Keratinocyte (primary cell): ENCODE measurements at places on chromosomes 5 and 9. TPM values are rescaled to one million over a fixed set of nuclear protein-coding genes. Genes with fewer than 3 reads are reported as not detected.
A peak's percentile ranks its signal among the peaks of the same experiment; 100 is the strongest.

Gene MLANA
- polyA plus RNA-seq = not detected in 3 replicates

Gene KCNV2
- not detected in 3 replicates for polyA plus RNA-seq

Gene ANKRD31
- 0.03 to 0.18 TPM (median 0.12 TPM) in 3 replicates for polyA plus RNA-seq

Gene SLC6A18
- not detected in 3 replicates for polyA plus RNA-seq

Gene C5orf34
- 2.6 to 5.8 TPM (median 2.7 TPM) in 3 replicates for polyA plus RNA-seq

Gene MYORG
- polyA plus RNA-seq = 3.1 to 4.6 TPM (median 3.7 TPM) in 3 replicates

Gene CYLC2
- not detected in 3 replicates for polyA plus RNA-seq

Gene CDH9
- polyA plus RNA-seq = not detected in 3 replicates

Gene CAVIN4
- polyA plus RNA-seq = 0.10 to 0.18 TPM (median 0.18 TPM) in 3 replicates

Gene EQTN
- polyA plus RNA-seq = 0.08 to 0.21 TPM in 2 of 3 replicates, not detected in the other

Gene LRRC19
- not detected in 3 replicates for polyA plus RNA-seq

Gene IFNE
- 0.51 to 3.9 TPM (median 2.6 TPM) in 3 replicates for polyA plus RNA-seq

- no peak for DNase-seq
These were observed 3.2 kb downstream of the NKD2 start for GRCh38 chr5:1011741-1012312.

DNA sequence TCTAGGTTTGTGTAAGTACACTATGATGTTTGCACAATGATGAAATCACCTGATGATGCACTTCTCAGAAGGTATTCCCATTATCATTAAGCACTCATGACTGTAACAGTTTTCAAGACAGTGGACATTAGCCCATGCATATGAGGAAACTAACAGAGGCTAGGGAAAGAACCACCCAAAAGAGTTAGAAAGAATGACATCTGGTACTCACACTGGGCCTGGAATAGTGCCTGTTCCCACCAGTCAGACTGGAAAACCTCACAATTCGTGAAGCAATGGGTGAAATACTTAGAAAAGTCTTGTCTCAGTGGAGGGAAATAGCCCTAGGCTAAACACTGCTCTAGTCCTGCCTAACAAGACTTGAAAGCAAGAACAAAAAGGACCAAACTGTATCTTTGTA lies 117.4 kb upstream of the GDNF start:
- DNase-seq = no peak

- DNase-seq = no peak
These were observed 22.6 kb downstream of the SSBP2 start for GRCh38 chr5:81728301-81728700.

DNA sequence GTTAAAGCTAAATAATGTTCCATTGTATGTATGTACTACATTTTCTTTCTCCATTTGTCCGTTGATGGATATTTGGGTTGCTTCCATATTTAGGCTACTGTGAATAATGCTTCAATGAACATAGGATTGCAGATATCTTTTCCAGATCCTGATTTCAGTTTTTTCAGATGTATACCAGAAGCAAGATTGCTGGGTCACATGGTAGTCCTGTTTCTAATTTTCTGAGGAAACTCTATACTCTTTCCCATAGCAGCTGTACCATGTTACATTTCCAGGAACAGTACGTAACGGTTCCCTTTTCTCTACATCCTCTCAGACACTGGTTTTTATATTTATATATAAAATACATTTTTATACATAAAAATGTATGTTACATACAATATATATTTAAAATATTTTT lies 121.8 kb downstream of the GCNT1 start:
- DNase-seq = no peak

GRCh38 chr5:24325306-24325832 lies 319.4 kb downstream of the CDH10 start:
- DNase-seq = no peak

- peak; percentile 87 for DNase-seq
These were observed 523.5 kb upstream of the CLINT1 start for GRCh38 chr5:158382473-158382872.

DNA sequence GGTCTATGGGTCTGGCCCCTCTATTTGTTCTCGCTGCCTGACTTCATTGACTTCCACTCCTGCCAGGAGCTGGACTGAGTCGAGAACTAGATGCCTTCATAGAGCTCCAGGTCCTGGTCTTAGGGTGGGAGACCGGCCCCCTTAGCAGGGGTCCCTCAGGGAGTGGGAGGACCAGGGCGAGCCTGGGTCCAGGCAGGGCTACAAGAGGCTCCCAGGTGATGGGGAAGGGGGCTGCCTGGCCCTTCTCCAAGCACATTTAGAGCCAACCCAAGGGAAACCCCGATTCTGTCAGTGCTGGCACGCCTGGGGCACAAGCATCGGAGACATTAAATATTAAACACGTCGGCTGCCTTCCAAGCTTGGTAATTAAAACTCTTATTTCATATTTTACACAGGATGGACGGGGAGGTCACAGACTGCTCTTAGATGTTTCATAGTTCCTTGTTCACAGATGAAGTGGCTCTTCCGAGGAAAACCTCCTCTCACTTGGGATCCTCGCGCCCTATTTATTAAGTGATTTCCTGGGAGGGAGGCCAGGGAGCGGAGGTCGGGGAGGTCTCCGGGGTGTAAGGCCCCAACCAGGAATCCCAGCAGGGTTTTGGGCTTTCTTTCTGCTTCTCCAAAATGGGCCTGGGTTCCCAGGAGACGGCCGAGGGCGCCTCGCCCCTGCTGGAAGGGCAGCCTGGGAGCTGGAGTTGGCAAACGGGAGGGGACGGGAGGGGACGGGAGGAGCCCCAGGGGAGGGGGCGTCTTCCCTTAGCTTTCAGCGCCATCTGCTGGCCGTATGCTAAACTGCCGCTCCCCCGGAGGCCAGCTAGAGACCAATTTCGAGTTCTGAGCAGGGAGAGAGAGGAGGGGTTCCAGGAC lies 23.4 kb upstream of the ZBTB43 start:
- DNase-seq = no peak

DNA sequence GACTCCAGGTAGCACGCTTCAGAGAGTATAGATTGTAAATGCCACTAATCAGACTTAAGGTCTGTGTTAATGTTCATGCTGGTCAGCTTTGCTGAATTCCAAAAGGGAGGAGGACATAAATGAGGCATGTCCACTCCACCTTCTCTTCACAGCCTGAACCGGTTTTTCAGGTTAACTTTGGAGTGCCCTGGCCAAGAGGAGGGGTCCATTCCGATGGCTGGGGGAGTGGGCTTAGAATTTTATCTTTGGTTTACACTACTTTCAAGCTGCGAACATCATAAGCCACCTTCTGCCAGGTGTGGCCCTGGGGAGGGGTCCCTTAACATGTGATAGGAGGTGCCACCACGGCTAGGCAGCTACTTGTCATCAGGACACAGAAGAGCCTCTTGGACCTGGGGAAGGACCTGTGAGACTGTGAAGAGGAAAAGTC lies 24.2 kb downstream of the ABO start:
- DNase-seq = no peak

DNA sequence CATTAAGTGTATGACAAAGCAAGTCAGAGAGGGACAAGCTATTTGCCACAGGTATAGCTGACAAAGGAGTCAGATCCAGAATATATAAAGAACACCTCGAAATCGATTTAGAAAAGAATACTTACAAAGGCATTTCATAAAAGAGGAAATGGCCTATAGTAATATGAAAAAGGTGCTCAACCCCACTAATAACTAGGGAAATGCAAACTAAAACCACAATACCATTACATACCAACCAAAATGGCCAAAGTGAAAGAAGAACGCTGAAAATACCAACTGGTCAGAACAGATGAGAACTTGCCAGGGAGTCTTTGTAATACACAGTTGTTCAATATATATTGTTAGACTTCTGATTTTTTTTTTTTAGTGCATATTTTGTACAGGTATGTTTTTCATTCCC lies 152.9 kb downstream of the CDC42SE2 start:
- DNase-seq = no peak

DNA sequence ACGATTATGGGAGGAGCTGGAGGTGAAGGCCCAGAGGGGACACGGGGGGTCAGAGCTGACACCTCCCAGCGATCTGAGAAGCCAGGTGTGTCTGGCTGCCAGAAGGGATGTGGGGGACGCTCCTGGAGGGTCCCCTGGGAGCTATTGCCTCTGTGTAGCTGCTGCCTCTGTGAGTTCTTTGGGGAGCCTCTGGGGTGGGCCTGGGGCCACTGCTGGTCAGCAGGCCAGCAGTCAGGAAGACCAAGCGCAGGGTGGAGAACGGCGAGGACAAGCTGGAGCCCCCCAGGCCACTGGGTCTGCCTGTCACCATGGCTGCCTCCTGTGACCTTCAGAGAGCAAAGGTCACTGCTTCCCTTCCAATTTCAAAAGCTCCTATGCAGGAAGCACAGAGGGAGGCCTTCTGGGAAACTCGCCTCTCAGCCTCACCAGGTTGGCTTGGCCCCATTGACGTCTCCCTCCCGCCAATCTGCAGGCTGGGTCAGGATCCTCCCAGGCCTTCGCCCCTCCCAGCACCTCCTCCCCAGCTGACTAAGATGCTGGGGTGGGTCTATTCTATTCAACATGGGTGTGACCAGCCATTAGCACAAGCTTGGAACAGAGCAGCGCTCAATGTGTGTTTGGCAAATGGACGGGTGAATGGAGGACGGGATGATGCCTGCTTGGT lies 126.4 kb downstream of the GAPVD1 start:
- DNase-seq = no peak

- no peak for DNase-seq
These were observed 5.4 kb downstream of the SRFBP1 start for GRCh38 chr5:121967187-121967586.

DNA sequence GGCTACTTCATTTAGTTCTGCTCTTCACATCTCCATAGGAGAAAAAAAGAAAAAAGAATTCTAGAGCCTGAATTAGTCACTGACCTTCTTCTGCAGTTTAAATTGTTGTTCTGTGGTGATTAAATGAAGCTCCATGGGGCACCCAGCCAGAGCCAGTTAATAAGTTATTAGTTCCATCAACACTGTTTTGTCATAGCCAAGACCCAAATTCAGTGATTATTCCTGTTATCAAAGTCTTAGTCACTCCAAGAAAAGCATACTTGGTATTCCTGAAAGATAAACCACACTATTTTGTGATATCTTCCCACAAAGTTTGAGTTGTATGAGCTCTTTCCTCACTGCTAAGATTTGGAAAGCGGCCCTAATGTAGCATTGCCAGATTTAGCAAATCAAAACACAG lies 134.8 kb upstream of the RGMB start:
- no peak for DNase-seq

DNA sequence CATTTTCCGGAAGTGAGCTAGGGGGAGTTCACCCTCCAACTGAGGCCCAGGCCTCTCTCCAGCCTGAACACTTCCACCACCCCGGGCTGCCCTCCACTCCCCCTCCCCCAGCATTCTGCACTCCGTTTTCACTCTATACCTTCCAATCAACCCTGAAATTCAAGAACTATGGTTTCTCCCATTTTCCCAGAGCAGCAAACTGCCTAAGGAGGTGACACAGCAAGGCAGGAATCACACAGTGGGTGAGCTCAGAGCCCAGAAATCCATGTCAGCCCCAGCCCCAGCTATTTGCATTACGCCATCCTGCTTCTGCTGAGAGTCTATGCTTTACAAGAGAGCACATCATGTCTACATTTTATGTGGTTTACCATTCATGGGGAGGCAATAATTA lies 11.9 kb downstream of the MSX2 start:
- no peak for DNase-seq

DNA sequence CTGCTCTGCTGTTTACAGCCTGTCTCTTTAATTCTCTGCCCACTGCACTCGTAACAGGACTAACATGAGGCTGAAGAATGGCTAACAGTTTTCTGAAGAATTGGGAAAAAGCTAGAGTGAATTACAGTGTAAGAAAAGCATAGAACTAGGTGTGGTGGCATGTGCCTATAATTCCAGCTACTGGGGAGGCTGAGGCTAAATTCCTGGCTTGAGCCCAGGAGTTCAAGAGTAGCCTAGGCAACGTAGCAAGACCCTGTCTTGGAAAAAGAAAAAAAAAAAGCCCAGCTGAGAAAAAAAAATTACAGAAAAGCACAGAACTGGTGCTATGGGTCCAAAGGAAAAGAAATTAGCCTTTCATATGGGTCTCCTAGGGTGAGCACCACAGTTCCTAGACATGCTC lies 13.9 kb upstream of the UHRF2 start:
- no peak for DNase-seq

GRCh38 chr9:100087218-100087617 lies 11.6 kb downstream of the ERP44 start:
- no peak for DNase-seq

GRCh38 chr5:167242701-167243100 lies 1048.7 kb upstream of the WWC1 start:
- DNase-seq = no peak

GRCh38 chr9:115000217-115000639 lies 69.8 kb upstream of the TNFSF8 start:
- DNase-seq = no peak

DNA sequence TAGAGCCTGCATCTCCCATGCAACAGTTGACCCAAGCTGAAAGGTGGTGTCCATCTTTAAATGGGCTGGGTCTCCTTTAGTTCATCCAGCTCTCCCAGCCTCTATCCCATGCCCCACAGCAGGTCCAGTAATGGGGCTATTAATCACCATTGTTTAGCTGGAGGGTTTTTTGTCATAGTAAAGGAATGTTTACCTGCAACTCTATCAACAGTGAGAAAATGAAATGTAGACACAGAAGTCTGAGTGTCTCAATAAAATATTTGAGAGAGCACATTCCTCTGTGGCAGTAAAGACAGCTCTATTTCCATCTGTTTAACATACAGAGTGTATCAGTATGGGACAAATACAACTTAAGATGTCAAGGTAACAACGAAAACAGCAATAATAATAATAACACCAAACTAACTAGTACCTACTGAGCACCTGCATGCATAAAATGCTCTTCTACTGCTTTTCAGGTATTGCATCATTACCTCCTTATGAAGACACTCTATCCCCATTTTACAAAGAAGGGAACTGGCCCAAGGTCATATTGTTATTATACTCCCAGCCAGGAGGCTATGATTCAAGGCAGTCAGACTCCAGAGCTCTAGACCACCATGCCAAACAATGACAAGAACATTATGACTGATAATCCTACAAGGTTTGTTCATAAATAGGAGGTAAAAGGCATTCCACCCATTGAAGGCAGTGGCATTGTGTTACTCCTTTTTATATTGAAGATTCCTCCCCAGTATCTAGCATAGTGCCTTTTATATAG lies 21.0 kb upstream of the C5orf58 start:
- no peak for DNase-seq

GRCh38 chr5:150073677-150074076 lies 12.7 kb downstream of the CSF1R start:
- no peak for DNase-seq

GRCh38 chr9:22037954-22038690 lies 29.0 kb upstream of the CDKN2B start:
- no peak for DNase-seq

- DNase-seq = no peak
These were observed 35.0 kb upstream of the DMRT1 start for GRCh38 chr9:806285-807156.
